Dermis microvascular lymphatic vessel endothelial cell (primary cell): ENCODE measurements at places on chromosomes 11 and 22. TPM values are rescaled to one million over a fixed set of nuclear protein-coding genes. Genes with fewer than 3 reads are reported as not detected.
A peak's percentile ranks its signal among the peaks of the same experiment; 100 is the strongest.

- no peak for DNase-seq
Measured at GRCh38 chr11:120167659-120168058, 29.7 kb upstream of the TRIM29 start.

DNA sequence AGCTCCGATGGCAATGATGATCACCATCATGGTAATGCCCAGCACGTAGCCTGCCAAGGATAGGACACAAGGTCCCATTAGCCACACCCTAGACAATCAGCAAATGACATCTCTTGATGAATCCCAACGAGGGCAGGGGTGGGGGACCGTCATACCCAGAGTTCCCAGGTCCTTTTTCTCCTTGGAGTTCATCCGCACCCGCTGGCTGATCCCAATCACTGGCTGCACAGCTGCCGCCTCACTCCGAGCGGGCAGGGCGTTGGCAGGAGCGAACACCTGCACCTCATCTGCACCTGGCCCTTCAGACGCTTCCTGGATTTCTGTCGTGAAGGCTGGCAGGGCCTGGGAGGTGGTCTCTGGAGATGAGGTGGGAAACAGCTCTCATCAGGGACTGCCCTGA lies 2.9 kb downstream of the PIK3IP1 start:
- DNase-seq: no peak

DNA sequence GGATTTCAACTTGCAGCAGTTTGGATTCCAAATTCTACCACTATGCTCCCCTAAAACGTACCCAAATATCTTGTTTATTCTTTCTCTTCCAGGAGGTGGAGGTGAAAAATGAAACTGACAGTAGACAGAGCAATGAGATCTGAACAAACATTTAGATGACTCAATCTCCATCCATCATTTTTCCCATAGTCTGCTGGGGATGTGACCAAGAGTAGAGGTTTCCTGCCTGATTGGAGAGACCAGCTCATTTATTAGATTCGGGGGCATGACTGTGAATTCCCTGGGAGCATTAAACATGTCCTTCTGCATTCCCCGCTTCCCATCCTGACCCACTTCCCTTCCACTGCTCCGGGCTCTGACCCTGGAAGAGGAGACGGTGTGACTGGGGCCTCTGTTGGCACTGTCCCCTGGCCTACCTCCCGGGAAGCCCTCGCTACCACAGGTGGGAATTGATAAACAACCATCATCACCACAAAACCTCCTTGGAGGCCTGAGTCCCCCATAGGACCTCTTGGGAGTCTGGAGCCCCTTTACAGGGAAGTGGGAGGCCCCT lies 20.3 kb downstream of the DKK3 start:
- DNase-seq: peak; percentile 95

GRCh38 chr11:76560219-76560618 lies 110.3 kb downstream of the LRRC32 start:
- DNase-seq: no peak

DNA sequence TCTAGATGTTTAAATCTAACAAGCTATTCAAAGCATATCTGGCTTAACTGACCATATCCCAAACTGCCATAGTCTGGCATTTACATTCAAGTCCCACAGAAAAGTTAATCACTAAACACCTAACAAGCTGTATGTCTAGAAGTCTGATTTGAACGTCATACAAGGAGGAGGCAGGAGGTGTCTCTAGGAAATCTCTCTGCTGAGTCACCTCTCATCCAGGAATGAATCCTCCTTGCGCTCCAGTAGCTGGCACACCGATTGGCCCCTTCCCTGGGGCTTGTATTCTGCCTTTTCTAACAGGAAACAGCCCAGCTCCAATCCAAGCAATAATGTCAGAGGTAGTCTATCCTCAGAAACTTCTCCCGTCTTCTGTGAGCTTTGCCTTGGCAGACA lies 31.8 kb downstream of the FEZ1 start:
- DNase-seq: peak; percentile 12

GRCh38 chr11:121711236-121711635 lies 258.5 kb upstream of the SORL1-AS1 start:
- no peak for DNase-seq

The P4HA3 gene
- total RNA-seq: 48.3 and 77.2 TPM in 2 replicates

The OR6A2 gene
- under 0.01 and 0.25 TPM in 2 replicates for total RNA-seq
